ENCODE measurements at places on chromosomes 7 and 10. TPM values are rescaled to one million over a fixed set of nuclear protein-coding genes. Genes with fewer than 3 reads are reported as not detected.

AQP1 gene
- total RNA-seq, result not detected

NRP1 gene
- total RNA-seq, result not detected

ZNF804B gene
- total RNA-seq, result not detected

- no peak for DNase-seq
Observed at GRCh38 chr7:112081778-112082177, 124.4 kb downstream of the DOCK4 start.

DNA sequence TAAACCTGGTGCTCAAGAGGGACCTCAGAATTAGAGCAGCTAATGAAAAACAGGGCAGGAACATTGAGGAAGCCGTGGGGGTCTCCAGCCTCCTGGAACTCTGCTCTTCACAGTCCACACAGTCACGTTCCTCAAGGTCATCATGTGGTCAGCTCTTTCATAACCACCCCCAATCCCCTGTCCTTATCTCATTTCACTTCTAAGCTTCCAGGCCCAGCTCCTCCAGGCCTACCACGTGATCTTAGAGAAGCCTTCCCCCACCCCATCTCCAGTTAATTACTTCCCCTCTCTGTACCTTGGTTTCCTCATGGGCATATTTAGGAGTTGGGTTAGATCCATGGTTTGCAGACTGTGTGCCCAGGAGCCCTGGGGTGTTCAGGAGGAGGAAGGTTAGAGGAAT is 106.4 kb upstream of the TCF7L2 start:
- no peak for DNase-seq

GRCh38 chr10:50990568-50991455 is 83.5 kb upstream of the PRKG1 start:
- DNase-seq, result no peak

DNA sequence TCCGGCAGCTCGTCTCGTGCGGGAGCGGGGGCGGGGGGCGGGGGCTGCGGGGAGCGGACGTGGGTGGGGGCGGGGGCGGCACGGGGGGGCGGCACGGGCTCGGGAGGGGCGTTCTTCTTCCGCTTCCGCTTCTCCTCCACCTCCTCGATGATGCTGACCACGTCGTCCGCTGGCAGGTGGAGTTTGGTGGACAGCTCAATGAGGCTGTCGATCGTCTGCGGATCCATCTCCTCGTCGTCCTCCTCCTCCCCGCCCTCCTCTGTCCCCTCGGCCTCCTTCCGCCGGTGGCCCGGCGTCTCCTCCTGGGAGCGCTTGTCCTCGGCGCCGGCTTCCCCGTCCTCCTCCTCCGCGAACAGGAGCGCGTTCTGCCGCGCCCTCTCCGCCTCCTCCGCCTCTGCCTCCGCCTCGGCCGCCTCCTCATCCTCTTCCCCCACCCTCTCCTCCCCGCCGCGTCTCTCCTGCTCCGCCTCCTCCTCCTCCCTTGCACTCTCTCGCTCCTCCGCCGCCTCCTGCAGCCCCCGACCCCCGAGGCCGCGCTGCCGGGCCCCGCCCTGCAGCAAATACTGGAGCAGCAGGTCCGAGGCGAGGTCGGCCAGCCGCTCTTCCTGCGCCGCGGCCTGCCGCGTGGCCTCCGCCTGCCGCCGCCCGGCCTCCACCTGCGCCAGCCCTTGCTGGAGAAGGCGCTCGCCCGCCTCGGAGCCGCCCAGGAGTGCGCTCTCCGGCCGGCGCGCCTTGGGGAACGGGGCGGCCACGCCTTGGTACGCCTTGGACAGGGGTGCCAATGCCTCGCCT is 1.9 kb downstream of the VGF start:
- no peak for DNase-seq

- no peak for DNase-seq
Observed at GRCh38 chr10:77036993-77037734, 600.4 kb downstream of the KCNMA1 start.

- no peak for DNase-seq
Observed at GRCh38 chr10:18577823-18578685, 73.3 kb downstream of the NSUN6 start.

GRCh38 chr10:49594594-49594993 is 15.5 kb upstream of the SLC18A3 start:
- no peak for DNase-seq

GRCh38 chr7:28292834-28293526 is 112.4 kb upstream of the JAZF1 start:
- no peak for DNase-seq

DNA sequence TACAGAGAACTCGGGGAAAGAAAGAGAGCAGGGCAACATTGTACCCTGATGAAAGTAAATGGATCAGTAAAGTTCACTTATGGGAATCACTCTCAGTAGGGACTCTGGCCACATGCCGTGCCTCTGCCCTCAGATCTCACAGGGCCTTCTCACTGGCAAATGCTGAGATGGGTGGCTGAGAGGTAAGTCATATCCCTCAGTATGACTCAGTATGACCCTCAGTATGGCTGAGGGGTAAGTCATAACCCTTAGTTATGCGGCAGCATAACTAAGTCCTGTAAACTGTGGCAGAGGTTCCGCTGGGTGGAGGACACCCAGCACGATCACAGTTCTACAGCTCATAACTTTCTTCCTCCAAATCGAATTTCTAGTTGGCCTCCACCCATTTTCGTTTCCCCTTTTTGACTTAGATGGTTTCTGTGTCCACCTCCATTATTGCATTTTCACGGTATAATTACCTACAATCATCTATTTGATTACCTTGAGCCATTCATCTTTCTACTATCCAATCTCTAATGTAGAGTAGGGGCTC is 26.5 kb upstream of the WNT16 start:
- no peak for DNase-seq

- no peak for DNase-seq
Observed at GRCh38 chr7:68904630-68905029, 693.6 kb upstream of the AUTS2 start.
